ENCODE measurements at places on chromosomes 3 and 15.

DNA sequence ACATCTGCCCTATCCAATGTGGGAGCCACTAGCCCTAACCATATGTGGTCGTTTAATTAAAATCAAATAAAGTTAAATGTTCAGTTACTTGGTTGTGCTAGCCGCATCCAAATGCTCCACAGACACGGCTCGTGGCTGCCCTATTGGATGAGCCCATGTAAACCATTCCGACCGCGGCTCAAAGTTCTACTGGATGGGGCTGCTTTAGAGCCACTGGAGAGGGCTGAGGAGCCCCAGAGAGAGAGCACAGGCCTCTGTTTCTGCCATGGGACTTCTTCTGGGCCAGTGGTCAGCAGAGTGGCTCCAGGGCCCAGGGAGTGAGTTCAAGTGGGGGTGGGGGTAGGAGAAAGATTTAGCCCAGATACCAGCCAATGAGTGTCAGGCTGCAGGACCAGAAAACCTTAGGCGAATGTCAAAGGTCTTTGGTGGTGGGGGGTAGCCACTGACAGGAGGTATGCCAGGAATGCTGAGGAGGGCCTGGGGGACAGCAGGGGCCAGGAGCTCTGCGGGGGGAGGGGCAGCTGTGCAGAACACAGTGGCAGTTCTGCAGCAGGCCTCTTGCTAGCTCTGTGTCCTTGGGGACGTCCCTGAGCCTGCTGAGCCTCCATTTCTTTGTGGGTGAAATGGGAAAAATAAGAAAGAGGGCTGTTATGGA is 30.1 kb downstream of the SPSB4 start:
- DNase-seq: no peak

DNA sequence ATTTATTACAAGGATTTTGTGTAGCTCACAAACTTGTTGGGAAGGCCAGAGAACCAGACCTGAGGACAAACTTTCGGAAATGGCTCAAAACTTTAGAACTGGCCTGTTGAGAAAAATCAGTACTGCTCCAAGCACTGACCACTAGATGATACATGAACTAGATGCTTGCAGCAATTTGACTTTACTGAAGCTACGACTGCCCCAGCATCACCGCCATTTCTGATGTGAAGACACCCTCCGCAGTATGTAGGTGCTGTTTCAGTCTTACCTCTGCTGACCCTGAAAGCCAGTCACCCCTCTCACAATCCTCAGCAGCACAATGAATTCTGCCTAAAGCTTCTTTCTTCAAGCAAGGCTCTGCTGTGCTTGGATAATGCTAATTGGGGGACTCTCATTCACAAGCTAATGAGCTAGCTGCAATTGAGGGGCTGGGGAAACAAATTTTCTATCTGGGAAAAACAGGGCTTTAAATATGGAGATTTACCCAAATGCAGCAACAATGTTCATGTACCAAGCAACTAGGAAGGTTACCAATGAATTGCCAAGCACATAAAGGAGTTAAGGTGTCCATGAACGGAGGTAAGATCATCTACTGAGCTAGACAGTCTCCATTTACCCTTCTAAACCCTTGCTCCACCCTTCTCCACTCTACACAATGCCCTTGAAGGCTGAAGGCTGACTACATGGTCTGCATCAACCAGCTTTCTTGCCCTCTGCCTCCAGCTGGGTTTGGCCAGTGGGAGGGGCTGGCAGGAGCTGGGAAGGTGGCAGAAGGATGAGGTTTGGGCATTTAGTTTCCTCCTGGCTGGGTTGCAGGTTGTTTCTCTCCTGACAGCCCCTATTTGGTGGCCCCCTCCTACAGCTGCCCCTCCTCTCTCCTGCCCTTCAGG is 53.2 kb upstream of the FSTL1 start:
- DNase-seq: no peak

- no peak for DNase-seq
Measured at GRCh38 chr15:66019826-66020398, 150.6 kb downstream of the RAB11A start.

- DNase-seq: no peak
Measured at GRCh38 chr3:30847592-30847991, 46.9 kb downstream of the GADL1 start.

DNA sequence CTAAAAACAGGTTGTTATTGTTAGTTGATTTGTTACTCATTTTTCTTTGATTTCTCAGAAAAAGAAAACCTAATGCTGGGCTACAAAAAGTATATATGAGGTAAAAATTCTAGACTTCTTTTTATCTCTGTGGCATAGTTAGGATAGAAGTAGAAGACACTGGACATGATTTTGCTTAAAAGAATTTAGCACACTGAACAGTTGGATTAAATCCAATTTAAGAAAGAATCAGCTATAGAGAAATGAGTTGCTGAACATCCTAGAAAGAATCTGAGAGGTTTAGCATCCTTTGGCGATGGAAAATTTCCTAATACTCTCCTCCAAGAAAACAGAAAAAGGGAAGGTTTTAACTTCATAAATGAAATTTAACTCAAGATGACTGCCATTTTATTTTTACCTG is 259.7 kb downstream of the TBL1XR1 start:
- DNase-seq: no peak

DNA sequence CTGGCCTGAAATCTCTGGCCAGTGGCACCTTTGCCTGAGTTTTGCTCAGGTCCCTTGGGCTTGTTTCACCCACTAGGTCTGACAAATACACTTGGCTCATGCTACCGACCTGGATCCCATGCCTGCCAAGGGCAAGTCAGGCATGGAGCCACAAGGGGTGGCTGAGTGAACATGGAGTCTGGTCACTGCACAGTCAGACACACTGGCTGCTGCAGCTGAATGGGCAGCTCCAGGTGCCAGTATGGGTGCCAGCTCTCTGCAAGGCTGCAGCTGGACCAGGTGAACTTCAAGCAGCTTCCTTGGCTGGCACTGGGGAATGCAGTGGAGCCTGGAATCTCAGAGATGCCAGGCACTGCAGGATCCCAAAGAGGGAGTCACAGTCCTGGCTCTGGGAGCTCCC is 170.3 kb downstream of the NECTIN3 start:
- no peak for DNase-seq

DNA sequence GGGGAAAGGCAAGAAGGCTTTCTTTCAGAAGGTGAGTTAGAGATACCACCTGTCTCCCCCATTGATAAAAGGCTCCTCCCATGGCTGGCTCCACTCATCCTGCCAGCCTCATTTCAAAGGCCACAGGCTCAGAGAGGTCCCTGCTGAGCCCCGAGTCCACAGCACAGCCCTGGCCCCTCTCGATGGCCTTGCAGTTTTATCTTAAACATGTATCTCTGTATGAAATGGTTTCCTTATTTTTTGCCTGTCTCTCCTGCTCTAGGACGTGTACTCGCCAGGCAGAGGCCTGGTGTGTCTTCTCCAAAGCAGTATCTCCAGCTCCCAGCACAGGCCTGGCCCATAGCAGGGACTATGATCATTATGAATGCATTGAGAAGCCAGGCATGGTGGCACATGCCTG is 160.5 kb upstream of the NSMCE3 start:
- DNase-seq: no peak

Measured in naive thymus-derived CD4-positive, alpha-beta T cell (primary cell).